Hippocampal formation (tissue), 2 donors: ENCODE measurements at places on chromosomes 12 and 14.

DNA sequence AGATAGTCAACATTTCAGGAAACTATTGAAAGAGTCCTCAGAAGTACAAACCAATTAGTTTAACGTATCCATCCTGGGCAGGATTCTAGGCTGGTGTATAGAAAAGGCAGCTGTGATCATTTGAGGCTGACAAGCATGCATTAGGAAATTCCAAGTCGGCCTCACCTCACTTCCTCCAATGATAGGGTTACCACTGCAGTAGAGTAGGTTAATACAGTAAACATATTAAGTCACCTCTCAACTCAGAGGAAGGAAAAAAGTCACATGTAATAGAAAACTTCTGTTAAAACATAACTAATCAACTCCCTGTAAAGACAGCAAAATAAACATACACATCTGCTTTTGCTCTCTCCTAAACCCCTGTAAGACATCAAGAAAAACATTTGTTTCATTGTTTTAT is 33.5 kb downstream of the MED13L start:
- no peak for DNase-seq

DNA sequence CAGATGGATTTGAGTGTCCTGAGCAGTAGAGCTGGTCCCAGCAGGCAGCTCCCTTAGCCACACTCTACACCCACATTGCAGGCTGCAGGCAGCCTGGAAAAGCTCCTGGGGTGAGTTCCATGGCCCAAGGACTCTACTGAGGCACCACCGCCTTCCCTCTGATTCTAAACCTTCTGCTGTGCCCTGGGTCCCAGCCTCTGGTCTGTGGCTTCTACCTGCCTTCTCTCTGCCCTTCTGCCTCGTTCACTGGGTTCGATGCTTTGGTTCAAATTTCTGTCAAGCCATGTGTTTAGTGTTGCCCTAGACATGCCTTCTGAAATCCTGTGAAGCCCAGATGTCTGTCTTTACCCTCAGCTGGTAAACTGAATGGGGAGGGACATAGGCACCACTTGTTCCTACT is 1.5 kb upstream of the FGF6 start:
- DNase-seq, result no peak

GRCh38 chr14:58296726-58297125 is 1.6 kb upstream of the ARID4A start:
- DNase-seq, result no peak

GRCh38 chr12:15276088-15276698 is 46.1 kb upstream of the PTPRO start:
- peak; percentile 5 for DNase-seq

DNA sequence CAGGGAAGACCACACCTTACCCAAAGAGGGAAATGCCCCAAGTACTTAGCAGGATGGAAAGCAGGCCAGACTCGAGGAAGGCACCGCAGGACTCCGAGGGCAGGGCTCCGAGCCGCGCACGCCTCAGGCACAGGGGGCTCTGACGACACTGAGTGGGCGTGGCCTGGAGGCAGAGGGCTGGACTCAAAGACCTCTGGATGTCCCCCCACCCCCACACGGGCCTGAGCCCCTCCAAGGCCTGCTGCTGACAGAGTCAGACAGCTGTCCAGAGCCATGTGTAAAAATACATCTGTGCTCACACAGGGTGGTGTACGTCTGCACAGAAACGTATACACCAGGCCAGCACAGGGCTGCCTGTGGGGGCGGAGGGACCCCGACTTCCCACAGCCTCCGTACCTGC is 1.4 kb downstream of the AKT1 start:
- DNase-seq, result no peak

GRCh38 chr12:106672314-106673025 is 89.7 kb downstream of the RFX4 start:
- DNase-seq, result no peak

- DNase-seq, result no peak
These were observed 46.7 kb downstream of the NOC4L start for GRCh38 chr12:132190834-132191500.

- no peak for DNase-seq
These were observed 120.1 kb downstream of the SMOC1 start for GRCh38 chr14:69999261-69999674.

GRCh38 chr12:56510786-56511185 is 10.8 kb upstream of the RBMS2 start:
- DNase-seq, result no peak
